LoVo (cell line): ENCODE measurements at places on chromosomes 7 and 10.

- DNase-seq, result no peak
Measured at GRCh38 chr10:125151170-125151552, 9.2 kb downstream of the CTBP2 start.

DNA sequence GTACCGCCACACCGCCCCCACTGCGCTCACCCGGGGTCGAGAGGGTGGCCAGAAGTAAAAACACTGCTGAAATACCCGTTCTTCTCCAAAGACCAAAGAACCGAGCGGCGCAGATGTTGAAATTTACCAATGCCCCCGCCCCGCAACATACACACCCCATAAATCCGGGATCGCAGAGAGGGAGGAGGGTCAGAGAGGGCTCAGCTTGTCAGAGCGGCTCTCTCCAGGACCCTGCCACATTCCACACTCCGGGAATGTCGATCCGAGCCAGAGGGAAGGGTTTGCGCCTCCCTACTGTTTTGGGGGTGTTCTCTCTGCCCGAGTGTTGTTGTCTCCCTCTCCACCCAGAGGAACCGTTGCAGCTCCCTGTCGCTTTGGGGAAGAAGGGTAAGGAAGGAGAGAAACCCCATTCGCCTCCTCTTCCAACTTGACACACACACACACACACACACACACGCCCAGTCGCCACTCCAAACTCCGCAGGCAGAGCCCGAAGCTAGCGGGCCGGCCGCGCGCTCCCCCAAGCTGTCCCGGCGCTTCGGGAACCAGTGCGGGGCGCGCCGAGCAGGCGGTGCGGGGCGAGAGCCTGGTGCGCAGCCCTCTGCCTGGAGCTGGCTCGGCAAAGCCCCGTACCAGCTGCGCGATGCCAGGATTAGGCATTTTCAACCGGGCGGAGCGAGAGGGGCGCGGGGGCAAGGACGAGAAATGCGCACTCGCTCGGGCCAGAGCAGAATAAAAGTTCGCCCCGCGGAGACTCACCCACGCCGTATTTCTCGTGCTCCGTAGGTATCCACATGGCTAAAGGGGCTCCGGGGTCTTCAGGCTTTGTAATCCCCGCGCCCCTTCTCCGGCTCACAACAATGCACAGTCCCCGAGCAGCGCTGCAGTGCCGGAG is 609 bp downstream of the DOCK4 start:
- peak; percentile 48 for DNase-seq

DNA sequence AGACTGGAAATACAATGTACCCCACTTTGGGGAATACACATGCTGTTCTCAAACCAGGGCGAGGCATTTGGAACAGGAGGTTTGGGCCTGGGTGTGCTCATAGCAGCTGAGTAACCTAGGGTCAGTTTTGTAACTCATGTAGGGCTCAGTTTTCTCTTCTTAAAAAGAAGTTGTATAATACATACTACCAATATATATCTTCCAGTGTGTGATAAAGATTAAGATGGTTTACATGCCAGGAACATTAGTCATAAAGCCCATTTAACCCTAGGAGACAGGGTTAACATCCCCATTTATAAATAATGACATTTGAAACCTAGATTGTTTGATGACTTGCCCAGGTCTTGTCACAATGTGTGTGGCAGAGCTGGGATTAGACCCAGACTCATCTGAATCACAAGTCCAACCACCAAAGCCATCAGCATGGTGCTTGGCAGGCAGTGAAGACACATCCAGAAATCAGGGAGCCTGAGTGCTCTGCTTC is 6.0 kb downstream of the AKR1B10 start:
- peak; percentile 78 for DNase-seq

DNA sequence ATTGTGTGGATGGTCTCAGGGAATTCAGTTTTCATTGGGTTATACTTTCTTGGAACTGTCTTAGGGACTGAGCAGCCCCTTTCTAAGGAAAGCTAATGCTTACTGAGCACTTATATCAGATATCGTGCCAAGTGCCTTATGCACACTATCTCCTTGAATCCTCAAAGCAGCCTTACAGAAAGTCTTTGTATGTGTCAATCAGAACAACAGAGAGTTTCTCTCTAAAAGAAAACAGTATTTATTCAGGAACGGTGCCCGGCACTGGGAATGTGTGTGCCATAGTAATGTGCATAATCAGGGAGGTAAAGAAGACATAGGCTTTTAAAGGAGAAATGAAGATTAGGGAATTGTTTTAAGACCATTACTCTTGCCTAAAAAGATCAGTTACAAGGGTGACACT is 17.3 kb downstream of the ANTXRL start:
- no peak for DNase-seq

DNA sequence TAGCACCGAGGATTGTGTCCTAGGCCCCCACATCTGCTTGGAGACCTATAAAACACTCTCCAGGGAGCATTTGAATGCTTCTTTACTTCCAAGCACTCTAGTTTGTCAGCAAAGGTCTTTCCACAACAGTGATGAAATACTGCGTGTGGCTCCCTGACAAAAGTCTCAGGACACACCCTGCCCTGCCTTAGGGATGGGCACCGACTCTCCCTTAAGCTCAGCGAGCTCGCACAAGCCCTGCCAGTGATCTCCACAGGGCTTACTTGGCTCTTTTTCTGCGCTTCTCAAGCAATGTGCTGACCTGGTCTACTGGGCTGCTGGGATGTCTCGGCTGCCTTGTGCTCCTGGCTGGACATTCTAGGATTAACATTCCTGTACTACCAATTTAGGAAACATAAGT is 84.3 kb upstream of the MPP7 start:
- DNase-seq, result peak; percentile 61

GRCh38 chr7:55731931-55732330 is 130.6 kb downstream of the SEPTIN14 start:
- no peak for DNase-seq

DNA sequence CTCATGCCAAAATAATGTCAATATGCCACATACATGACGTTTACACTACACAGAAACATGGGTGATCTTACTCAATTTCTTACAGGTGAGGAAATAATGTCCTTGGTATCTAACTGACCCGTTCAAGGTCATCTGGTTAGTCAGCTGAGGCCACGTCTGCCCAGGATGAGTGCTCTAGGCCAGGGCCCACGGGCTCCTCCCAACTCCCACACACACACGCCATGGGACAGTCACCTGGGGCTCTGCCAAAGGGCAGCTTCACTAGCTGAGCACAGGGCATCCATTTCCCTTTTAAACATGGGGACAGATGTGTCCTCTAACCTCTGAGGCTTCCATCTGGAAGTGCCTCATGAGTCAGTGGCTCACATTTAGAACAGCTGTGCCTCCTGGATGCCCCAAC is 123.9 kb downstream of the TNS3 start:
- DNase-seq, result no peak

DNA sequence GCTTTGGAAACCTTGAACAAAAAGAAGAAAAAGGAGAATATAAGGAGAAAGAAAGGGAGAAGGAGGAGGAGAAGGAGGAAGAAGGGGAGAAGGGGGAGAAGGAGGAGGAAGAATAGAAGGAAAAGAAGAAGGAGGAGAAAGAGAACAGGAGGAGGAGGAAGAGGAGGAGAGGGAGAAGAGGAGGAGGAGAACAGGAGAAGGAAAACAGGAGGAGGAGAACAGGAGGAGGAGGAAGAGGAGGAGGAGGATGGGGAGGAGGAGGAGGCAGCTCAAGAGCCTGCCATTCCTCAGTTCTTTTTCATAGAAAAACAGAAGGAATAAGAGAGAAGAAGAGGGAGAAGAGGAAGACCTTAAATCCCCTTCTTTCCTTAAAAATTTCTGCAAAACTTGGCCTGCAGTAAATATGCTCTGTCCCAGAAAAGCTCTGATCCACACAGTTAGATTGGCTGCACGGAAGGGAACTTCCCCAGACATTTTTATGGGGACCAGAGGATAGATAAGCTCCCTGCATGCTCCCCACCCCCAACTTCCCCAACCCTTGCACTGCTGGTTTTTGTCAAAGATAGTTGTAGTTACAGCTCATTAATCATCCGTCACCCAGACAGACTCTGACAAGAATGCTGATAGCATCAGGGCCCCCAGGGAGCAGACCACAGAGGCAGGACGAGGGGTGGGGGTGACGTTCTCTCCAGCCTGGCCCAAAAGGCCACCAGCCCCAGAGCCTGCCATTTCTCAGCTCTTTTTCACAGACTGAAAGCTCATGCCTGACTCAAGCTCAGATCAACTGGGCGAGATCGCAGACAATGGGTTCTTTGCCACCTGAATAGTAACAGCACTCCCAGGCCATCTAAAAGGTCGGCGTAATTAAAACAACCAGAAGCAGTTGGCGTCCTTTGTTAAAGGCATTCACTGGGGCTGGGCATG is 34.5 kb upstream of the LYZL1 start:
- no peak for DNase-seq

GRCh38 chr7:153406486-153406872 is 645.7 kb upstream of the DPP6 start:
- DNase-seq, result no peak

- no peak for DNase-seq
Measured at GRCh38 chr7:19202599-19202998, 57.4 kb upstream of the FERD3L start.

- DNase-seq, result no peak
Measured at GRCh38 chr10:102753718-102754117, 10.0 kb downstream of the WBP1L start.

- DNase-seq, result no peak
Measured at GRCh38 chr10:34814913-34815184, 247 bp downstream of the PARD3 start.

- no peak for DNase-seq
Measured at GRCh38 chr10:93838278-93838677, 55.5 kb upstream of the SLC35G1 start.

GRCh38 chr10:66555061-66555460 is 370.8 kb upstream of the LRRTM3 start:
- no peak for DNase-seq

GRCh38 chr10:110597476-110597875 is 30.0 kb downstream of the SMC3 start:
- DNase-seq, result no peak

GRCh38 chr7:132077971-132078685 is 498.1 kb downstream of the PLXNA4 start:
- DNase-seq, result no peak

GRCh38 chr7:135300913-135301765 is 67.5 kb downstream of the STRA8 start:
- no peak for DNase-seq

DNA sequence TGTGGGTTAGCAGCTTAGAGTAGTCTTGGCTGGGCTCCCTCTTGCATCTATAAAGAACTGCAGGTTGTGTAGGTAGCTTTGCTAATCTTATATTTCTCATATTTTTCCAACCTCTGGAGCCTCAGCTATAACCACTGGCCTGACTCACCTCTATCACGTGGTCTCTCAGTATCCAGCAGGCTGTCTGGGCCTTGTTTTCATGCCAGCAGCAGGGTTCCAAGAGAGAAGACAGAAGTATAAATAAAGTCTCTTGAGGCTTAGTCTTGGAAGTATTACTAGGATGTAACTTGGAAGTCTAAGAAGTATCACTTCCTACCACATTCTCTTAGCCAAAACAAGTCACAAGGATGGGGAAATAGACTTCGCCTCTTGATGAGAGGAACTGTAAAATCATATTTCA is 73.3 kb downstream of the WIPF3 start:
- DNase-seq, result no peak

DNA sequence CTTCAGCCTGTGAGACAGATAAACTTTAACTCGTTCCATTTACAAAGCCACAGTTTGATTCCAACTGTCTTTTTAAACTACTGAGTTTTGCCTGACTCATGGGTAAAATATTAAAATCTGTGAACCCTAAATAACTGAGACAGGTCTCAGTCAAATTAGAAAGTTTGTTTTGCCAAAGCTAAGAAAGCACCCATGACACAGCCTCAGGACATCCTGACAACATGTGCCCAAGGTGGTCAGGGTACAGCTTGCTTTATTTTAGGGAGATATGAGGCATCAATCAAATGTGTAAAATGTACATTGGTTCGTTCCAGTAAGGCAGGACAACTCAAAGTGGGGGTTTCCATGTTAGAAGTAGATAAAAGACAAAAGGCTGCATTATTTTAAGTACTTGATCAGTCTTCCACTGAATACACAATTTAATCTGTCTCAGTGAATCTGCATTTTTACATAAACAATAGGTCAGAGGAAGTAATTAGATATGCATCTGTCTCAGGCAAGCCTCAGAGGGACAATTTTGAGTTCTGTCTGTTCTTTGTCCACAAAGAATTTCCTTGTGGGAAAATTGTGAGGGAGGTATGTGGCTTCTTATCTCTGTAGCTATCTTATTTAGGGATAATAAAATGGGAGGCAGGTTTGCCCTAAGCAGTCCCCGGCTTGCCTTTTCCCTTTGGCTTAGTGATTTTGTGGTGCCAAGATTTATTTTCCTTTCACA is 11.0 kb upstream of the PIP start:
- no peak for DNase-seq

- no peak for DNase-seq
Measured at GRCh38 chr10:24119896-24120295, 89.0 kb upstream of the KIAA1217 start.

DNA sequence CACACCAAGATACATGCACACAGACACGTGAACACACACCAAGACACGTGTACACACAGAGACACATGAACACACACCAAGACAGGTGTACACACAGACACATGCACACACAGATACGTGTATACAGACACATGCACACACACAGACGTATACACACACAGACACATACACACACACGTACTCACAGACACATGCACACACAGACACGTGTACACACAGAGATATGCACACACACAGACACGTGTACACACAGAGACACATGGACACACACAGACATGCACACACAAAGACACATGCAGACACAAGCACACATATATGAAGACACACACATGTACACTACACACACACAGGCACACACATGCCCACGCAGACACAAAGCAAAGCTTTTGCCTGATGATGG is 134.6 kb downstream of the TCERG1L start:
- DNase-seq, result no peak

- peak; percentile 90 for DNase-seq
Measured at GRCh38 chr7:81684514-81685269, 85.2 kb downstream of the HGF start.

DNA sequence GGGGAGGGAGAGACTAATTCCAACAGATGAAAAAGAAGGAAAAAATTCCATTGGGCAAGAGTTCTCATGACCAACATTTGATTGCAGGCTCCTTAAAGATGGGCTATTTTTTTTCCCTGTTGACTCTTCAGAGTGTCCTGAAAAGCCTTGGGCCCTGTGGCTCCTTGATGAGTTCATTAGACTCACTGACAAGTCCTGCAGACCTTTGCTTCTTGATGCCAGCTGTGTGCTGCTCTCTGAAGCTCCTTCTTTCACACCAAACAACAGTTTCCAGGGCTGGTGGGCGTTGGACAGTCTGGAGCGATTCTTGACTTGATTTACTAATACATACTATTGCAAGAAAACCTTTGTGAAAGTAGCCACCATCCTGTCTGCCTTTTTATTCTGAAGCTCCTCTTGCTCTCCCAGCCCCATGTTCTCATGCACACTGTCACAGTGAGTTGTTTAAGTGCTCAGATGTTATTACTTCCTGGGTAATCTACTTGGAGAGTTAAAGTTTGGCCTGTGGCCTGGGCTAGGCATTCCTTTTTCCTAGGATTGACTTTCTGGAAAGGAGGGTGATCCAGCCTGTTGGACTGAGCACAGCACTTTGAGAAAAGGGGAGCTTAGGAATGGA is 250.3 kb downstream of the PTEN start:
- no peak for DNase-seq

- DNase-seq, result no peak
Measured at GRCh38 chr10:131960631-131961046, 21.1 kb downstream of the BNIP3 start.

- DNase-seq, result no peak
Measured at GRCh38 chr7:112439476-112439875, 10.8 kb upstream of the IFRD1 start.
